ENCODE measurements at places on chromosomes 12 and 14.
A peak's percentile ranks its signal among the peaks of the same experiment; 100 is the strongest.

- no peak for DNase-seq
Measured at GRCh38 chr12:131911851-131912477, 17.1 kb upstream of the PUS1 start.

- no peak for DNase-seq
Measured at GRCh38 chr12:72966684-72967083, 694.5 kb downstream of the TRHDE start.

- DNase-seq, result no peak
Measured at GRCh38 chr12:4979737-4980136, 63.9 kb upstream of the KCNA5 start.

DNA sequence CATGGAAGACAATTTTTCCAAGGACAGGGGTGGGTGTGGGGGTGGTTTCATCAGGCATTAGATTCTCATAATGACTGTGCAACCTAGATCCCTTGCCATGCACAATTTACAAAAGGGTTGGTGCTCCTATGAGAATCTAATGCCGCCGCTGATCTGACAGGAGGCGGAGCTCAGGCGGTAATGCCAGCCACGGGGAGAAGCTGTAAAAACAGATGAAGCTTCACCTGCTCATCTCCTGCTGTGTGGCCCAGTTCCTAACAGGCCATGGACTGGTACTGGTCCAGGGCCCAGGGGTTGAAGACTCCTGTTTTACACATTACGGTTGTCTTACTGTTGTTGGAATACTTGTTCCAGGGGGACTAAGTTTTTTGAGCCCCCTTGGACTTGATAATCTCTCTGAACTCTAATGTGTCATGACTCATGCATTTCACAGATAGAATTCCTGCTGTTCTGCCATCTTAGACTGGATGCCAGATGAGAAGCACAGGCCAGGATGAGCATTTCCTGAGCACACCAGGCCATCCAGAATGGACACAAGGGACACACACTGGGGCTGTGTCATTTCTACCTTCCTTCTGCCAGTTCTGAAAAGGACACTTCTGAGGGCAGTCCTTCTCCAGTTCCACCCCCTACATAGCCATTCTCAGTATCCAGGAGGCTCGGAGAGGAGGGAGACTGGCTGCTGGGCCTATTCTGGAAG, 5.8 kb downstream of the PLEKHD1 start:
- no peak for DNase-seq

DNA sequence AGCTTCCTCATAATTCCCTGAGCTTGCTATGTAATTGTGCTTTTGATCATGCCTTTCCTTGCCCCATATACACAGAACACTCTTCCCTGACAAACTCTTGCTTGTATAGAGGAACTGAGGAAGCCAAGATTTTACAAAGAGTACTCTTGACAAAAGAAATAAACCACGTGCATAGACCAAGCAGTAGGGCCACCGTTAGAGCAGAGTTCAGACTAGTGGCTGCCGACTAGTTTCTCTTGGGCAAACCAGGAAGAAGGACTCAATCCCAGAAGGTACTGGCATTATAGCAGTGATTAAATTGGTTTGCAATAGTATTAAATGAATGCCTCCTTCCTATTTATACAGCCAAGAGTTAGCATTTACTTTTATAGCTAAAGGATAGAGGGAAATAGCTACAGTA, 146.1 kb downstream of the RAD51B start:
- DNase-seq, result no peak

- no peak for DNase-seq
Measured at GRCh38 chr12:11773889-11774677, 124.6 kb downstream of the ETV6 start.

DNA sequence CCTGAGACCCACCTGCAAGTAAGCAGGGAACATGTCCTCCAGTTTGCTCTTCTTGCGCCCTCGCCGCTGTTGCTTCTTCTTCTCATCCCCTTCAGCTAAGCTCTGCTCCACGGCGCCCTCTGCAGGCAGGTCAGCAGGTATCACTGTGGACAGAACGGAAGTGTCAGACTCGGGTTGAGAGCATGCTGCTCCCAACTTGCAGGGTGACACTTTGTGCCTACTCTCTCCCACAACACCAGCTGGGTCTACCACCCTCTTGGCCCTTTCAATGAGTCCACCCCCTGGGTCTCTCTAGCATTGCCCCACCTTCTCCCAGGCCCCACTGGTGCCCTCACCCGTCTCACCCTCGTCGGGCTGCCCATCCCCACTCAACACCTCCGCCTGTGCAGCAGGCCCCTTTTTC, 16.7 kb downstream of the KMT2D start:
- no peak for DNase-seq

- DNase-seq, result no peak
Measured at GRCh38 chr12:93022603-93023340, 93.7 kb upstream of the EEA1 start.

GRCh38 chr12:28130625-28131598, 59.3 kb upstream of the CCDC91 start:
- peak; percentile 99 for DNase-seq

DNA sequence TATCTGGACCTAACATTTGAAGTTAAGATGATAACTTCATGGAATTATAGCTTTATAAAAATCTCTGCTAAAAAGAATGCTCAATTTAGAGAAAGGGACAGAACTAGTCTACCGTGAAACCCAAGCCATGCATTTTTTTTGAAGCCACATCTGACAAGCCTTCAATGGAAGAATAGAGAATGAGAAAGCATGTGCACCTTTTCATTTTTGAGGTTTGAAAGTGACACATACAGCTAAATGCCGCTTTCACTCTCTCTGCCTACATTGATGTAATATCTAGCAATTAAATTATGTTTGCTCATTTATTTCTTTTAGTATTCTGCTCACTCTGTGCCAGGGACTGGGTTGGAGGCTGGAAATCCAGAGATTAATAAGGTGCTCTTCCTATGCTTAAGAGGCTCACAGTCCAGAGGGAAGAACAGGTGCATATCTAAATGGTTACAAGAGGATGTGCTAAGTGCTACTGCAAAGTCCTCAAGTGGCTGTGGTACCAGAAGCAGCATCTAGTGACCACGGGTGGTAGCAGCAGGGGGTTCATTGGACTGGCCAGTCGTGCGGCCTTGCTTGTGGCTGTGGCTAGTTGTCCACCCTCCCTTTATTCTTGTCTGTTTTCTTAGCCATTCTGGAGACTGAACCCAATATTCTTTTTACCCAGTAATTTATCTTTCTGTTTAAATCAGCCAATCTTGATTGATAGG, 60.4 kb downstream of the PPP1R36 start:
- no peak for DNase-seq

- no peak for DNase-seq
Measured at GRCh38 chr14:100994082-100994481, 90.6 kb upstream of the RTL1 start.

DNA sequence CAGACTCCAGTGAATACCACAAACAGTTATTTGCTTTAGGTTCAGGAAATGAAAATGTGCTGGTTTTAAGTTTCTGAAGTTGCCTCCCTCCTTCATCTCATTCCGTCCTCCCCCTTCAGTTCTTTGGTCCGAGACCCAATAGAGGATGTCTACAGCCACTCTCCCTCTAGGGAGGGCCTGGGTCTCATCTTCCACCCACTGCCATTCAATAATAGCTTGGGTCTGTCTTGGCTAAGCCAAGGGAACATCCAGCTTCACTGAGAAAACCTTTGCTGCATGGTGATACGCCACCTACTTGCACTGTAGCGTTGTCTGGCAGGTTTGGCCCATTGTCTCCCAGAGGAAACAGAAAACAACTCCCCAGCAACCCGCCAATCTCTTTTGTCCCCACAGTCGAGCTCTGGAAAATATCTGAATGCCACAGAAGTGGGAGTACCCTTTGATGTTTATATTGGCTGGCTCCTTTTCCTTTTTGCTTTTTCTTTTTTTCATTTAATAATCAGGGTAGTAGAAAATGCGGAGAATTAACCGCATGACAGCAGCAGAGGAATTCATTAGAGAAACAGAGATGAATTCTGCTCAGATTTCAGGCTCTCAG, 380.1 kb downstream of the RAD51B start:
- DNase-seq, result no peak

Data from AG04449 (cell line).